ENCODE measurements at places on chromosomes 16 and 17.

DNA sequence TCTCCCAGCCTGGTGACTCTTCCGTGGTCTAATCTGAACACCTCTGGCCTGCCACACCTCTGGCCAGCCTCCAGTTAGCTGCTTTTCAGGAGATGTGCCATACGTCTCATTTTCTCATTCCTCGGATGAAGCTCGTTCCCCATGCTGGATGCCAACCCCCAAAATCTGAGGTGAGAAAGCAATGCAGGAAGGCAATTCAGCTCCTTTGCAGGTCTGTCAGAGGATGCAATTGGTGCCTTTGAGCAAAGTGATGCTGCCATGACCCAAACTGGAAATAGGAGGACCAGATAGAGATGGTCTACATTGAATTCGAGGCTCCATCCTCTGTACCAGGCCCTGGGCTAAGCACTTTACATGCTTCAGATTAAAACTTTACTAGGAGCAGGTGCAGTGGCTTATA, 11.0 kb upstream of the CUEDC1 start:
- DNase-seq: no peak

GRCh38 chr16:88914750-88915368, 48.4 kb upstream of the PABPN1L start:
- no peak for DNase-seq

DNA sequence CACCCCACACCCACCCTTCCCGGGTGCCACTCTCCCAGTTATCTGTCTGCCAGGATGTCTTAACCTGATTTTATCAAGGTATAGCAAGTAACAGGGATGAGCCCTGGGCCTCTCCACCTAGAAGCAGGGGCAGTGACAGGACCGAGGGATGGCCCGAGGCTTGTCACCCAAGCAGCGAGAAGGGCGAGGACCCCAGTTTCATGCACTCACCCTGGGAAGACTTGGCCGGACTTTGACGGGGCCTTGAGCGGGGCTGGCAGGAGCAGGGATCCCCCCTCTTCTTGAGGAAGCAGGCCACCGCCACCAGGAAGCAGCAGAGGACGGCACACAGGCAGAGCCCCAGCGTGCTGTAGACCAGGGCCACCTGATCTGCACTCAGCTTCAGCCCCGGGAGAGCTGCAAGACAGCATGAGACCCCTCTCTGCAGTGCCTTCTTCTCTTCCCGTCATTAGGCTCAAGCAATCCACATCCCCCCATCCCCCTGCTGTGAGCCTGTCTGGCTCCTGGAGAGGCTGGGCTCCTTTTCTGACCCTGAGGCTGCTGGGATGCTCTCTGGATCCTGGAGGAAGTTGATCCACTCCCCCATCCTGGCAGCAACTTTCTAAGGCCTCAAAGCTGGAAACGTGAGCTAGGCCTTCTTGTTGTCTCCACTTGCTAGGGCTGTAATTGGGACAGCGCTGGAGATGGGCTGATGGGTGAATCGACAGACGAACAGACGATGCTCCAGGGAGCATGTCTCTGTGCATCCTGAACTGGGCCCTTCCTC, 31.6 kb downstream of the TNFRSF13B start:
- no peak for DNase-seq

DNA sequence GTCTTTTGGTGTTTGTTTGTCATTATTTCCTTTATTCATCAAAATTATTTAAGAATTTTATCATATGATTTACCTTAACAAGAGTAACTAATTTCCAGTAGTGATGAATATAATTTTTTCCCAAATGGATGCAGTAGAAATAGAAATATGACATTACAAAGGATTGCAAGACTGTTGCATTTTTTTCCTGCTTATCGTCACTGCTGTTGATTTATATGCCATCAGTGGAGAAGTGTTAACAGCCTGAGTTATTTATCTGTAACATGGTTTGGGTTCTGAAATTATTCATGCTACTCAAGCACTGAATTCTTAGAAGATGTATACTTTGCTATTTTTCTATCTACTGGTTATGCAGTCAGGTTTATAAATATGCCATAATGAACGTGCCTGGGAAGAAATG, 68.6 kb downstream of the TMEM100 start:
- DNase-seq: no peak

GRCh38 chr16:66175058-66175457, 191.4 kb upstream of the CDH5 start:
- DNase-seq: no peak

- DNase-seq: no peak
Observed at GRCh38 chr17:50206604-50207293, 5.3 kb upstream of the COL1A1 start.

DNA sequence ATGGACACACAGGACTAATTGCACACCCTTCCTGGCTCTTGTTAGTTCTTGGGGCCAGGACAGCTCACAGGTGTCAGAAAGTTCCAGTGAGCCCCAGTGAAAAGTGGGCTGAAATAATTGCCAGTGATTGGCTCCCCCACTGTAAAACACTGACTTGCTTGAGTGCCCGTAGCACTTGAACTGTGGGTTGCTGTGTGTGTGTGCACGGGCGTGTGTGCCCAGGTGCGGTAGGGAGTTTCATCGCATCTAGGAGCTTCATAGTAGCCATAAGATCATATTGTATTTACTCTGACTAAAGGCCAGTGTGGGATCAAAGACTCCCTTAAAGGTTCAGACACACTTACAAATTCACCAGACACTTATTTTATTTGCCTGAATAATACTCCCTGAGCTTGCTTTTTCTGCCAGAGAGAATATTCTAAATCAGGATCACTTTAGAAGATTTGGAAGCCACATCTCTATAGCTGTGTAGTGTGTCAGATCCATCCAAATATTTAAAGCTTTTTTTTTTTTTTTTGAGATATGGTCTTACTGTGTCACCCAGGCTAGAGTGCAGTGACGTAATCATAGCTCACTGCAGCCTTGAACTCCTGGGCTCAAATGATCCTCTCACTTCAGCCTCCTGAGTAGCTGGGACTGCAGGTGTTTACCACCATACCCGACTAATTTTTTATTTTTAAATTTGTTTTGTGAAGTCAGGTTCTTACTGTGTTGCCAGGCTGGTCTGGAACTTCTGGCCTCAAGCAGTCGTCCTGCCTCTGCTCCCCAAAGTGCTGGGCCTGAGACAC, 11.4 kb downstream of the UNK start:
- DNase-seq: no peak

GRCh38 chr16:87684106-87684677, 81.6 kb downstream of the KLHDC4 start:
- no peak for DNase-seq

DNA sequence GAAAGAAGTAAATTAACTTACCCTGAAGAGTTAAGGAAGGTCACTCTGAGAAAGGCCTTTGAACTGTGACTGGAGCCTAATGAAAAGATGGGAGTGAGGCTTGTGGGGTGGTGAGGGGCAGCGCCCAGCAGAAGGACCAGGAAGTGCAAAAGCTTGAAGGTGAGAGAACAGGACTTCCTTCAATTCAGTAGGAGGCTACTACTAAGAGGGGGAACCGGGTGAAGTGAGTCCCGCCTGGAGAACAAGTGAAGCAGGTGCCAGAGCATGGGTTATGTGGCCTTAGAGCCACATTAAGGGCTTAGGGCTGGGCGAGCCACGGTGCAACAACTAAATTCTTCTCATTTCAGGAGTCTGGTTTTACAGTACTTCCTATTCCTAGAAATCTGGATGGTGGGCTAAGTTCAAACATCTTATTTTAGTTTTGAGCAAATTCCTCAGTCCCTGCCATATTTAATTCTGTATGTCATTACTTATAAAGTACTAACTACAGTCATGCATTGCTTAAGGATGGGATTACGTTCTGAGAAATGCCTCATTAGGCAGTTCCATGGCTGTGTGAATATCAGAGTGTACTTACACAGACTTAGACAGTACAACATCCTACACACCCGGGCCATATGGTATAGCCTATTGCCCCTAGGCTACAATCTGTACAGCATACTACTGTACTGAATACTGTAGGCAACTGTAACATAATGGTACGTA, 5.1 kb downstream of the CFAP20 start:
- DNase-seq: no peak

DNA sequence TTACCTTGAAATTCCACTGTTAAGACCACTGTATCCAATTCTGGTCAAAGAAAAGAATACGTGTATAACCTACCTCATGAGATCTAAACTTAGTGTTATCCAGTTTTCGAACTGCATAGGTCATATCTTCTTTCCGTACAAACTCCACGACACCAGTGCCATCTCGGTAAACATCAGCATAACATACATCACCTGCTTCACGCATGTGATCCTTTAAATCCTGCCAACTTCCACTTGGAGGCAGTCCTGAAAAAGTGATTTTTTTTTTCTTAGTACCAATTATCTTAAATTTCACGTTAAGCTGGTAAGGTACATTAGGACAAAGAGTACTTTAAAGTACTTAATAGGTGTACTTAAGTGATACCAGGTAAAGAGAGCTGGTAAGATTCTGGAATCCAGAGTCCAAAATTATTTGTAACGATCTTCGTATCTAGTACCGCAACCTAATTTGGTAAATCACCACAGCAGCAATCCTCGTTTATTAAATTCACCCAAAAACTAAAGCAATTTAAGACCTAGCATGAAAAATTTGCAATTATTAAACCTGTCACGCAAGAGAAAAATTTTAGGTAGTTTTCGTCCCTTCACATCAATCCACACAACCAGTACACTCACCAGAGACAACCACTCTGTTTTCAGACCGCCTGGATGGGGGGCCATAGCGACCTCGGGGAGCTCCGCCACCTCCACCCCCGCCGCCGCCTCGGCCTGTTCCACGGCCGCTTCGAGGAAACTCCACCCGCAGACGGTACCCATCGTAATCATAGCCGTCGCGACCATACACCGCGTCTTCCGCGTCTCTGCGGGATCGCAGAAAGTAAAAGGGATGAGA, 1.1 kb downstream of the SRSF1 start:
- no peak for DNase-seq

GRCh38 chr17:77374170-77374936, 233.6 kb downstream of the SEC14L1 start:
- peak; percentile 82 for DNase-seq

- DNase-seq: no peak
Observed at GRCh38 chr16:74623214-74623838, 16.4 kb upstream of the GLG1 start.

- peak; percentile 45 for DNase-seq
Observed at GRCh38 chr16:15672514-15673167, 22.6 kb downstream of the NDE1 start.

- DNase-seq: no peak
Observed at GRCh38 chr16:10495031-10495345, 85.4 kb downstream of the EMP2 start.

DNA sequence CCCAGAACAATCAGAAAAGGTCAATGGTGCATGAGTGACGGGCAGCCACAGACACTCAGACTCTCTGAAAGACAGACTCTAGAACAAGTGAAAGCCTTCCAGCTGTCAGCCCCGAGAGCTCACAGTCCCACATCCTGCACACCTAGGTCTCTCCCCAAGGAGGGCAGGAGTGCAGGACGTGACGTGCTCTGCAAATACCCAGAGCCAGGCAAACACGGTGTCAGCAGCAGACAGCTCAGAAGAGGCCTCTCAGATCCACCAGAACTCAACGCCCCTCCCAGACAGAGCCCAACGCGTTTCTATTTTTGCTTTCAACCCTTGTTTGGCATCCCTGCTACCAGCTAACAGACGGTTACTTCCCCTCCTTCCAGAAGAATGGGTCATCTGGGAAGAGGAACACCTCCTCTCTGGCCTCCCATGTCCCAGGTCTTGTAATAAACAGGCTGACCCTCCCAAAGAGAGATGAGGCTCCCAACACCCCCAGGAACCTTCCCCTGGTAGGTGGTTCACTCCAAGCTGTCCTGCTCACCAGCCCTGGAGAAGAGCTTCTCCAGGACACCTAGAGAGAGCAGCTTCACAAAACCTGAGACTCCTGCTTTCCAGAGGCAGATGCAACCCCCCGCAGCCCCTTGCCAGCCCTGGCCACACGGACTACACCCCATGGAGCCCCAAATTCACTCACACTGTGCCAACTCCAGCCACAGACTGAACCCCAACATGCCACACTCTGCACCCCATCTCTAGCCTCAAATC, 7.6 kb downstream of the PITPNM3 start:
- no peak for DNase-seq

GRCh38 chr17:12318571-12319266, 298.0 kb downstream of the MAP2K4 start:
- DNase-seq: no peak

DNA sequence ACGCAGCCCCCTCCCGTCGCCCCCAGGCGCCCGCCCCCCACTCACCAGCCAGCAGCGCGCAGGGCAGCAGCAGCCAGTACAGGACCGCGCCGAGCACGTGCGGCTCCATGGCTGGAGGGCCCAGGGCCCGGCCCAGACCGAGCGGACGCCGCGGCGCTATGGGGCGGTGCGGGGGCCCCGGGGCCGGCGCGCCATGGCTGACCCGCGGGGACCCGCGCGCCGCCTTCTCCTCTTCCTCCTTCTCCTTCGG, 239 bp downstream of the PIEZO1 start:
- no peak for DNase-seq

DNA sequence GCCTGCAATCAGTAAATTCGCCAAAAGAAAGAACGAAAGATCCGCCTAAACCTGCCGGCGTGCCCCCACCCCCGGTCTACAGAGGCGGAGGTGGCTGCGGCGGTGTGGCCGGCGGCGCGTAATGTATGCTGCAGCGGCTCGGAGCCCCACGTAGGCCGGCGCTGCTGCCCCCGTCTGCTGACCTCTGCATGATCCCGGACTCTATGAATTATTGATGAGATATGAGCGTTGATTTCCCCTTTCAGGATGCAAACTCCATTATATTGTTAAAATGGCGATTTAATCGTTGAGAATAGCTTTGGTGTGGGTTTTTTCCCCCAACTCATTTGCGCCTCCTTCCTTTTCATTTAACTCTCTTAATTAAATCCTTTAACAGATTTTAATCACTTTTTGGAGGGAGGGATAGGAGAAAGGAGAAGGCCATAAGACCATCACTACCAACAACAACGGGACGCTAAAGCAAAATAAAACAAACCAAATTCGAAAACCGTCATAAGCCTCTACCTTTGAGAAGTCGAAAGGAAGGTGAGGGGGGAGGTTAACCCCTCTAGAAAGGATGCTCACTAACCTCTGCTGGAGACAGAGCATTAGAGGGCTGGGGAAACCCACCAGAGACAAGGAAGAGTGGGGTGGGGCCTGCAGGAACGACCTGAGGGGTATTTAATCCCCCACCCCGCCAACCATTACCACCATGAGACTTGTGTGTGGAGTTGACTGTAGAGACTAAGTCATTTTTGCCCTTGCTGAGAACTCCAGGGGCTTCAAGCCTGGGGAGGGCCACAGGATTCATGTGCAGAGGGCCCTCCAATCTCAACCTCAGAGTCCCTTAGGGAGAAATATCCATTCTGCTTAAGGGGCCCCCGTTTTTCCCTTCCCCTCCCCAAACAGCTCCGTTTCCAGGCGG, 3.4 kb downstream of the HOXB3 start:
- no peak for DNase-seq
